ENCODE measurements at places on chromosomes 13 and 19.

- no peak for DNase-seq
- H3K4me3 ChIP-seq: peak overlapping the region; percentile 66
- H3K27ac ChIP-seq: peak overlapping the region; percentile 66
- H3K4me1 ChIP-seq: peaks cover 9% of the 10 kb centered on the region
Measured at GRCh38 chr13:49110913-49111170, 109.3 kb upstream of the MLNR start.

DNA sequence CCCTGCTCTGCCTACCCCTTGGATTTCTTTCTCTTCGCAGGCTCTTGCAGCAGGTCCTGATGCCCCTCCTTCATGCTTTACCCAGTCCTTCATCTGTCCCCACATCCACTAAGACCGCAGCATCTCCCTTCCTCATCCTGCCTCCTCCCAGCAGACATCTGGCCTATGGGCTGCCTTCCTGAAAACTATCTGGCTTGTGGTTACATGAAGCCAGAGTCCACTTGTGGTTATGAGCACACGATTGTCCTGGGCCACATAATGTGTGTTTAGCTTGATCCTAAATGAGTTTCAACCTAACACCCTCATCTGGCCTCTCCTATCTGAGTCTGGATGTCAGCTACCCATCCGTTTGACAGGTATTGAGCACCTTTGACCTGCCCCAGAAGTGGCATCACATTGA lies 5.5 kb upstream of the ZNF175 start:
- no peaks in the 10 kb centered on the region for H3K36me3 ChIP-seq
- H3K4me1 ChIP-seq: no peaks in the 10 kb centered on the region
- H3K27me3 ChIP-seq: peaks cover 18% of the 10 kb centered on the region
- no peak overlapping the region for H3K27ac ChIP-seq

- H3K4me1 ChIP-seq: peaks cover 8% of the 10 kb centered on the region
- H3K27me3 ChIP-seq: peaks cover 6% of the 10 kb centered on the region
- H3K27ac ChIP-seq: no peak overlapping the region
- DNase-seq: no peak
- peaks cover 40% of the 10 kb centered on the region for H3K36me3 ChIP-seq
Measured at GRCh38 chr19:57321751-57322150, 1.5 kb downstream of the ZNF543 start.

DNA sequence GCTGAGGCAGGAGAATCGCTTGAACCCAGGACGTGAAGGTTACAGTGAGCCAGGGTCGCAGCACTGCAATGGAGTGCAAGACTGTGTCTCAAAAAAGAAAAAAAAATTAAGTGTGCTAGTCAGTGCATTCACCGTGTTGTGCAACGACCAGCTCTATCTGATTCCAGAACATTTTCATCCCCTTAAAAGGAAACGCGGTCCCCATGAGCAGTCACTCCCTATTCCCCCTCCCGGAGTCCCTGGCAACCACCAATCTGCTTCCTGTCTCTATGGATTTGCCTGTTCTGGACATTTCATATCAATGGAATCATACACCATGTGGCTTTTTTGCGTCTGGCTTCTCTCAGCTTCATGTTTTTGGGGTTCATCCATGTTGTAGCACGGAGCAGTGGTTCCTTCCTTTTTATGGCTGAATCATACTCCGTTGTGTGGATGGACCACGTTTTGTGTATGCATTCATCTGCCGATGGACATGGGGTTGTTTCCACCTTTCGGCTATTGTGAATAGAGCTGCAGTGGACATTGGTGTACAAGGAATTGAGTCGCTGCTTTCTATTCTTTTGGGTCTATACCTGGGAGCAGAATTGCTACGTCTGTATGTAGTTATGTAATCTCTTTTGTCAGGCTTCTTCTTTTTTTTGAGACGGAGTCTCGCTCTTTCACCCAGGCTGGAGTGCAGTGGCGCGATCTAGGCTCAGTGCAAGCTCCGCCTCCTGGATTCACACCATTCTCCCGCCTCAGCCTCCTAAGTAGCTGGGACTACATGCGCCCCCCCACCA lies 19.8 kb downstream of the MYO9B start:
- H3K27ac ChIP-seq: no peak overlapping the region
- no peak for DNase-seq
- H3K4me1 ChIP-seq: peaks cover 8% of the 10 kb centered on the region
- H3K36me3 ChIP-seq: no peaks in the 10 kb centered on the region
- H3K4me3 ChIP-seq: no peak overlapping the region
- H3K27me3 ChIP-seq: no peaks in the 10 kb centered on the region

DNA sequence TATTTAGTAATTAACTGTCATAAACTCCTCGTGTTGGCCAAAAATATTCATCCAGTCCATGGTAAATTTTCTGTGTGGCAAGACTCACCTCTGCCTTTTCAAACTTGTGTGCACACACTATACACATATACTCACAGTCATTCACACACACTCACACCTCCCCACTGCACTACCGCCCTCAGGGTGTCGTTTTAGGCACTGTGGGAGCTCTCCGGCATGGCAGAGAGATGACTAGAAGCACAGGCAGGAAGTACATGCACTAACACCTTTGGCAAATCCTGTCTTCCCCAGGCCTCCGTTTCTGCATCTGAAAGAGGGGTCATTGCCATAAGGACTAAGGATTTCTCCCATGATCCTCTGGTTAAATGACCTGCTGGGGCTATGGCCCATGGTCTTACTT lies 62.6 kb upstream of the FARP1 start:
- H3K27ac ChIP-seq: no peak overlapping the region
- H3K4me3 ChIP-seq: no peak overlapping the region
- DNase-seq: no peak
- H3K27me3 ChIP-seq: no peaks in the 10 kb centered on the region
- no peaks in the 10 kb centered on the region for H3K4me1 ChIP-seq

DNA sequence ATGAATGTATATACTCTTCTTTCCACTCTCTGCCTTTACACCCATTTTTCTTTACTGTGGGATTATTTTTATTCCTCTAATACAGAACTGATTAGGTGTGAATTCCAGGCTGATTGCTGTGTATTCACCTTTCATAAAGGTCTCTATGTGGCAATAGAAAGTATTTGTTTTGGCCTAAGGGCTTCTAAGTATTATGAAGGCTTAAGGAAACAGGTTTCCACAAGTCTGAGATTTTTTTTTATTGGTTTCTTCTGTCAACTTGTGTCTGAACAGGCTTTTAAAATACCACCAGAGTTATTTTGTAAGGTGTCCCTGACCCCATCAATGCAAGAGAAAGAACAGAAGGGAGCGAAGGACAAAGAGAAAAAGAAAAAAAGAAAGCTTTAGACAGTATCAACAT lies 1102.0 kb upstream of the SPRY2 start:
- H3K36me3 ChIP-seq: no peaks in the 10 kb centered on the region
- no peaks in the 10 kb centered on the region for H3K27me3 ChIP-seq
- H3K4me3 ChIP-seq: no peak overlapping the region
- no peak overlapping the region for H3K27ac ChIP-seq
- no peak for DNase-seq

DNA sequence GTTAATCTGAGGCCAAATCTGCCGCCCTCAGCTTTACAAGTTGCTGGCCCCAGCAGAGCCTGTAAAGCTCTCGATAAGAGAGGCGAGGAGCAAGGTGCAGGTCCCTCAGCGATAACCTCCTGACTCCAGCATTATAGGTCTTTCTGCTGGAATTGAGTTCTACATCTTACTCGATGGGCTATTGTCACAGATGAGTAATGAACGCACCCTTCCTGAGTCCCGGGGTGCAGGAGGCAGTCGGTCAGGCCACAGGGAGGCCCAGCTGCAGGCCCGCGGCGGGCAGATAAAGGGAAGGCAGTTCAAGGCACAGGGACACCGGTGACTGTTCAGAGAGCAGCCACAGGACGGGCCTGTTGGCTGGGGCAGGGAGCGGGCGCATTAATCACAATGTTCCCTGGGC lies 157.6 kb upstream of the OBI1 start:
- no peaks in the 10 kb centered on the region for H3K27me3 ChIP-seq
- H3K4me3 ChIP-seq: no peak overlapping the region
- H3K27ac ChIP-seq: no peak overlapping the region
- H3K4me1 ChIP-seq: no peaks in the 10 kb centered on the region
- no peaks in the 10 kb centered on the region for H3K36me3 ChIP-seq

DNA sequence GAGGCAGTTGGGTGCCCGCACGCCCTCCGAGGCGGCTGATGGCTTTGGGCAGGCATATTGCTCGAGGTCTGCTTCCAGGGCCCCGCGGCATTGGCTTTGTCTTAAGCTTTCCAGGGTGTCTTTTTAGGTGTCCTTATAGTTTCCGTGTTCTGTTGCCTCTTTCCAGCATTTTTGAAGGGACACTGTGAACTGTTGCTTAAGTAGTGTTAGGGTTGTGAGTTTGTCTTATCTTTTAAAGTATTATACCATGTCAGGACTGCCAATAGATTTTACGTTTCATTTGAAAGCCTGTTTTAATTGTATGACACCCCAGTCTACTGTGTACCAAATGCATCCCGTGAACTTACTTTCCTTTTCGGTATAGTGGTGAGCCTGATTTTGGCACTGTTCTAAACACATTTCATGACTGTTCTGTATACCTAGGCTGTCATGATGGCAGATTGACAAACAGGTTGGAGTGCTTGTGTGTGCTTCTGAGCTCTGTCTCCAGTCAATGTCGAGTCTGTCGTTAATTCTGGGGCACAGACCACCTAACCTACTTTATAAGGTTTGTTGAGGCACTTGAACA lies 656 bp downstream of the PCCA start:
- H3K4me1 ChIP-seq: no peaks in the 10 kb centered on the region
- H3K27ac ChIP-seq: no peak overlapping the region
- peak overlapping the region; percentile 73 for H3K4me3 ChIP-seq
- no peak for DNase-seq
- H3K27me3 ChIP-seq: no peaks in the 10 kb centered on the region

DNA sequence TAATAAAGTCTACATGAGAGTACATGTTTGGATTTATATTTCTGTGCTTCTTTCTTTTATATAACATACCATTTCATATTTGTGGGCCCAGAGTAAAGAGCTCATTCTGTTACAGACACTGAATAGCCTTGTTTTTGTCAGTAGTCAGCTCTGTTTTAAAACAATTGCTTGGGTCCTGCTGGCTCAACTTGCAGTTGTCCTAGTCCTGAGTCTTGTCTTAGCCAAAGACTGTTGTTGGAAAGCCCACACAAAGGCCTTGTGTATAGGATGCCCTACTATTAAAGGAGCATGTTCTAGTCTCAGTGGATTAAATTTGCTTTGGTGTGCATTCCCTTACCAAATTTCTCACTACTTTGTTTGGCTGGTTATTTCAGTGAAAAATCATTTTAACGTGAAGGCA lies 3.8 kb upstream of the KCNRG start:
- no peak overlapping the region for H3K4me3 ChIP-seq
- H3K27ac ChIP-seq: no peak overlapping the region
- H3K4me1 ChIP-seq: peaks cover 3% of the 10 kb centered on the region
- DNase-seq: no peak

- no peak overlapping the region for H3K27ac ChIP-seq
- H3K4me3 ChIP-seq: no peak overlapping the region
- no peaks in the 10 kb centered on the region for H3K36me3 ChIP-seq
- no peak for DNase-seq
- no peaks in the 10 kb centered on the region for H3K4me1 ChIP-seq
Measured at GRCh38 chr19:56838024-56838908, 2.3 kb downstream of the PEG3 start.

DNA sequence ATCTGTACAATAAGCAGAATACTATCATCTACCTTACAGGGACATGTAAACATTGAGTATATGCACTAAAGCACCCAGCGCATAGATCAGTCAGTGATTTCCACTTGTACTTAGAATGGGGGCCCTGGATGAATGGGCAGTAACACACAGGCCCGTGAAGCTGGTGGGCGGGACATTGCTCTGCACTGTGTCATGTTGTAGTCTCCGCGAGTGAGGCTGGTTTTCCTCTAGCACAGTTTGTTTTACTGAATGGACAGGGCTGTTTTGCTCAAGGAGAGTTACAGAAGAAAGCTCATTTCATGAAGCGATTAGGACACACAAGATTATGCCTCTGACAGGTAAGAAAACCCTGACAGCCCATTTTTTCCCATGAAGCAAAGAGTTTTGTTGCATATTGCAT lies 86.4 kb upstream of the SOX21 start:
- no peak for DNase-seq
- H3K27ac ChIP-seq: no peak overlapping the region
- H3K36me3 ChIP-seq: no peaks in the 10 kb centered on the region
- no peak overlapping the region for H3K4me3 ChIP-seq
- no peaks in the 10 kb centered on the region for H3K4me1 ChIP-seq

DNA sequence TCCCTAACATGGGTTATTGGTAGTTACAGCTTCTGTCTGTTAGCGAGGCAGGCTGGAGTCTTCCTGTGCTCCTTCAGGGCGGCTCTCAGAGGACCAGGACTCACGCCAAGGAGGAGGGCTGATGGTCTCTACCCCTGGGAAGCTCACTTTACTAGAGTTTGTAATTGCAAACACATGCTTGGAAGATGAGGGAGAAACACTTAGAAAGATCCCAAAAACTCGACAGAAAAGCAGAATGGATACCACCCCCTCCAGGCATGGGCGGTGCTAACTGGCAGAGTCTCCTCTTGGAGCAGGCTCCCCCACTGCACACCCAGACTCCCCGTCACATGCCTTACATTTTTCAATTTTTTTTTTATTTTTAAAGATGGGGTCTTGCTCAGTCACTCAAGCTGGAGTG lies 62.0 kb downstream of the PARP4 start:
- no peak overlapping the region for H3K27ac ChIP-seq
- no peaks in the 10 kb centered on the region for H3K27me3 ChIP-seq
- no peak for DNase-seq
- no peaks in the 10 kb centered on the region for H3K4me1 ChIP-seq

DNA sequence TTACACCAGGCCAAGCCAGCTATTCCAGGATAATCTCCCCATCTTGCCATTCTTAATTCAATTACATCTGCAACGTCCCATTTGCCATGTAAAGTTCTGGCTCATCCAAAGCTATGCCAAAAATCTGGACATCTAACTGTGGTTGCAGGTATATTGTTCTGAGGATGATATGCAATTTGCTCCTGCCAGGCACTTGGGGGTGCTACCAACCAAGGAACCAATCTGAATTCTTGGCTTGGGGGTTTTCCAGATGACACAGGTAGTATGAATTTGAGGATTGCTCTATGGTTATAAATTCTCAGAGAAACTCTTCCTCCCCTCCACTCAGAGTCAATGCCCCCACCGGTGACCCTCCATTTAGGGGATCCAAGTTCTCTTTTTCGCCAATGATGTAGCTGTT lies 33.0 kb downstream of the CRYL1 start:
- no peaks in the 10 kb centered on the region for H3K36me3 ChIP-seq
- no peak overlapping the region for H3K4me3 ChIP-seq
- DNase-seq: no peak
- H3K4me1 ChIP-seq: no peaks in the 10 kb centered on the region

DNA sequence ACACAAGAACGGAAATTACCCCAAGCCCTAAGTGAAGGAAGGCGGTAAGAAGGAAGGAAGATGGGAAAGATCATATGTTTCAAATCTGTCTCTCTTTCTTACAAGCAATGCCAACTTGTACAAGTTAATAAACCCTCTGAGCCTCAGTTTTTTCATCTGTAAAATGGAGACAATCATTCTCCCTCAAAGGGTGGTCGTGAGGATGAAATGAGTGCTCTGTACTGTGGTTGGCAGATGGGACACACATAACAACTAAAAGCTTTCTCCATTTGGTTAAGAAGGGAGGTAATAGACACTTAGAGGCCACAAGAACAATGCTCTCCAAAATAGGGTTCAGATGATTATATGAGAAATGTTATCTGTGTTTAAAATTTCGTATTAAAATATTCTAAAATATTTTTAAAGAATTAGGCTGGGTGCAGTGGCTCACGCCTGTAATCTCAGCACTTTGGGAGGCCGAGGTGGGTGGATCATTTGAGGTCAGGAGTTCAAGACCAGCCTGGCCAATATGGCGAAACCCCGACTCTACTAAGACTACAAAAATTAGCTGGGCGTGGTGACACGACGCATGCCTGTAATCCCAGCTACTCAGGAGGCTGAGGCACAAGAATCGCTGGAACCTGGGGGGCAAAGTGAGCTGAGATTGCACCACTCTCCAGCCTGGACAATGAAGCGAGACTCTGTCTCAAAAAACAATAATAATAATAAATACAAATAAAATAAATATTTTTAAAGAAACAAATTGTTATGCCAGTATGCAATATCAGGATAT lies 89.7 kb downstream of the STARD13 start:
- DNase-seq: no peak
- no peaks in the 10 kb centered on the region for H3K36me3 ChIP-seq
- H3K4me1 ChIP-seq: no peaks in the 10 kb centered on the region

All from effector memory CD4-positive, alpha-beta T cell (primary cell).